Placental pericyte (primary cell): ENCODE measurements at places on chromosomes 6 and 20. TPM values are rescaled to one million over a fixed set of nuclear protein-coding genes. Genes with fewer than 3 reads are reported as not detected.

WFDC10B gene
- total RNA-seq, result not detected in 2 replicates

ELOVL4 gene
- total RNA-seq, result 0.66 and 3.3 TPM in 2 replicates

FLOT1 gene
- 107 and 112 TPM in 2 replicates for total RNA-seq

KCNS1 gene
- total RNA-seq, result 0.14 and 0.44 TPM in 2 replicates

TFAP2A gene
- total RNA-seq, result 0.22 and 2.6 TPM in 2 replicates

DEFB121 gene
- total RNA-seq, result not detected in 2 replicates

HUS1B gene
- 0.88 and 2.0 TPM in 2 replicates for total RNA-seq

ZNF341 gene
- total RNA-seq, result 1.5 and 1.9 TPM in 2 replicates

NRSN2 gene
- 33.5 and 56.9 TPM in 2 replicates for total RNA-seq

LST1 gene
- total RNA-seq, result not detected in 2 replicates

BAK1 gene
- total RNA-seq, result 19.9 and 28.3 TPM in 2 replicates

EPHA7 gene
- total RNA-seq, result under 0.01 and 1.9 TPM in 2 replicates

SDC4 gene
- total RNA-seq, result 212 and 227 TPM in 2 replicates

CAPN11 gene
- 0.43 TPM in 1 of 2 replicates, not detected in the other for total RNA-seq

GPR63 gene
- 0.22 and 0.57 TPM in 2 replicates for total RNA-seq

EYS gene
- under 0.01 TPM in 2 replicates for total RNA-seq

HLA-DRB5 gene
- 0.14 TPM in 1 of 2 replicates, not detected in the other for total RNA-seq

MUC21 gene
- total RNA-seq, result not detected in 2 replicates

MAFB gene
- 0.22 and 0.57 TPM in 2 replicates for total RNA-seq

FOXA2 gene
- under 0.01 and 5.0 TPM in 2 replicates for total RNA-seq
